ENCODE measurements at places on chromosomes 4 and X. TPM values are rescaled to one million over a fixed set of nuclear protein-coding genes. Genes with fewer than 3 reads are reported as not detected.
A peak's percentile ranks its signal among the peaks of the same experiment; 100 is the strongest.

The PITX2 gene
- 0.45 TPM for total RNA-seq

The P2RY8 gene
- total RNA-seq, result 1.3 TPM

The SLITRK2 gene
- total RNA-seq, result 0.02 TPM

The NAT8L gene
- total RNA-seq, result 0.17 TPM

The TGIF2LX gene
- total RNA-seq, result not detected

The RGS12 gene
- 25.7 TPM for total RNA-seq

The CAPN6 gene
- 2.4 TPM for total RNA-seq

DNA sequence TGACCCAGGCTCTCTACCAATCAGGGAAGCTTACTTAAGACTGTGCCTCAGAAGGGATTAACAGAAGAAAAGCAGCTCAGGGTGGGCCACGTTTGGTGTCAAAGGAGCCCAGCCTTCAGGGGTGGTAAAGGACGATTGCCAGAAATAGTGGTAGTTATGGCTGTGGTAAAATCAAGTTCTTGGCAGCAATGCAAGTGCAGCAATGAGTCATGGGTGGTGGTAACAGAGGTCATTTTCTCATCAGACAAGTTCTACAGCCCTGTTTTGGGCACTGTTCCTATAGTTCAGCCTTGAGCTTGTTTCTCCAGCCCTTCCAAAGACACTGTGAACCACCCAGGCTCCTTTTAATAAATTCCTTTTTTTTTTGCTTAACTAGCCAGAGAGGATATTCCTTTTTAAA, 120.3 kb downstream of the EFHC2 start:
- DNase-seq, result peak; percentile 73

DNA sequence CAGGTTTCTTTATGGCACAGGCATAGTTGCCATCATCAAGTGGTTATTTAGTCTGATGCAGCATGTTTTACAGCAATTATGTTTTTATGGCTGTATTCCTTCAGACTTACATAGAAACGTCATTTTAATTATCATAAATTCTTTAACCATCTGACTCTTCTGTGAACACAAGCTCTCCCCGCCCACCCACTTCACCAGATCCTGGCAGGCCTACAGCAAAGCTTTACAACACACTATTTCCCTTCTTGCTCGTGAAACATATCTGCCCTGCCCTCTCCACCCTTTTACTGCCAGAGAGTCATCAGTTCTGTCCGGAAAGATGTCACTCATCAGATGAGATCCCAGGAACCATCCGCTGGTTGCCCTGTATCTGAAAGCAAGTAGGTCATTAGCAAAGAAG, 120.5 kb downstream of the HS6ST2 start:
- peak; percentile 57 for DNase-seq

GRCh38 chrX:41518127-41518840, 71.1 kb downstream of the NYX start:
- no peak for DNase-seq

DNA sequence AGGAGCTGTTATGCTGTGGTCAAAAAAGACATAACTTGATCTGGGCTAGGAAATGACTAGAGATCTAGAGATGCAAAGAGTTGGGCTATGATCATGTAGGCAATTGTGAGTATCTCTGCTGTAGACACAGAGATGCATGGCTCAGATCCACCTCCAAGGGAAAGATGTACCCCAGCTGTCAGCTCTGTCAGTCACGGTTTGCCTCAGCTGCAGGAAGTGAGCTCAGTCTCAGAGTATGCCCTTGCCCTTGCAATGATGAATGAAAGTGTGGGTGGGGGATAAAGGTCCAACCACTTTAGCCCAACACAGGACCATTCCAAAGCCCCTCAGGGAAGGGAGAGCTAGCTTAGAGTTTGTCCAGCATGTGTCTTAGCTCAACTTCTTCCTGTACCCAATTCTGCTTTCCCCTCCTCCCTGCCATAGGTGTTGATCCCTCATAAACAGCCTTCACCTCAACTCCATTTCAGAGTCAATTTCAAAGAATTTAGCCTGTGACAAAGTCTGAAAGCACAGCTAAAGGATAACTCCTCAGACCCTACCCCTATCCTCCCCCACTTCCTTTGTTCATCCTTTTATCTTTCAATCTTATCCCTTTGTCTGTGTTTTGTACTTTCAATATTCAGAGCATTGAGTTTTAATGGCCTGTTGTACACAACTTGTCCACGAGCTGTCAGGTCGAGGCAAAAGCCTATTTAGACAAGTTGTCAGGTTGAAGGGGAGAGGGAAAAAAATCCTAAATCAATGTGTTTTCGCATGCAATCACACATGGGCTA, 90.6 kb downstream of the MID1IP1 start:
- no peak for DNase-seq

- DNase-seq, result peak; percentile 3
These were observed 28.8 kb upstream of the PPP2R2C start for GRCh38 chr4:6501171-6501570.

DNA sequence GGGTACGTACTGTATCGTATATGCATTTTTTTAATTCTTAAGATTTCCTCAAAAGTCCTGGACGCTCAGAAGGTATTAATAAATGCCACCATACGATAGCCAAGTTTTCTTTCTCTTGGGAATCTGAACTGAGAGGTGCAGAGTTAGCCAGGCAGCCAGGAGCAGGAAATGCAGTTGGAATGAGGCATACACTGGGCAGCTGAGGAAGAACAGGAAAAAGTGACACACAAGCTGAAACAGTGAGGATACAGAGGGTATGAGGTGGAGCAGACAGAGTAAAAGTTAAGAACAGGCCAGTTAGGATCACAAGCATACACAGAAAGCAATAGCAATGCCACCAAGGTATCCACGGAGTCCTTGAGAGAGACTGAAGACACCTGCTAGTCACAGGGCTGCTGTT, 13.4 kb downstream of the UFSP2 start:
- DNase-seq, result no peak

DNA sequence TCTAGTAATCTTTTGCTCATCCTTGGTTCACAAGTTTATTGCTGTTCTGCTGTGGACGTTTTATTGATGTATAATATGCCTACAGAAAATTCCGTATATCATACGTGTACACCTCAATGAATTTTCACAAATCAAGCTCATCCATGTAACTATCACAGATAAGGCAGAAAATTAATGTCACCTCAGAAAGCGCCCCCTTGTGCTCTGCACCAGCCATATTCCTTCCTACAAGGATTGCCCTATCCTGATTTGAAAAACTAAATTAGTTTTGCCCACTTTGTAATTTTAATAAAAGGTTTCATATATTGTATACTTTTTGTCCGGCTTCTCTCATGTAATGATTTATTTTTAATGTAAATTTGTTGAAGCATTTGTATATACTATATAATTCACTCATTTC, 390.8 kb downstream of the ADGRL3 start:
- no peak for DNase-seq

- no peak for DNase-seq
These were observed at the start of gene ASB5 for GRCh38 chr4:176268963-176269362. Gene ASB5 (minus strand): TSS chr4:176269222. CDS start chr4:176269108, 114 bp downstream.

- no peak for DNase-seq
These were observed 84.6 kb upstream of the TNIP3 start for GRCh38 chr4:121248747-121249146.

DNA sequence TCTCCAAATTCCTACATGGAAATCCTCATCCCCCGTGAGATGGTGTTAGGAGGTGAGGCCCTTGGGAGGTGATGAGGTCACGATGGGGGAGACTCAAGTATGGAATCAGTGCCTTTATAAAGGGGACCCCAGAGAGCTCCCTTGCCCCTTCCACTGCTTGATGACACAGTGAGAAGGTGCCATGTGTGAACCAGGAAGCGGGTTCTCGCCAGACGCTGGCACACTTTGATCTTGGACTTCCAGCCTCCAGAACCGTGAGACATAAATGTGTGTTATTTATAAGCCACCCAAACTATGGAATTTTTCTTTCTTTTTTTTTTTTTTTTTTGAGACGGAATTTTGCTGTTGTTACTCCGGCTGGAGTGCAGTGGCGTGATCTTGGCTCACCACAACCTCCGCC, 237.6 kb downstream of the DHRSX start:
- no peak for DNase-seq

GRCh38 chrX:39253551-39253950, 452.3 kb downstream of the MID1IP1 start:
- DNase-seq, result no peak

GRCh38 chrX:40987413-40987812, 97.8 kb upstream of the USP9X start:
- no peak for DNase-seq

DNA sequence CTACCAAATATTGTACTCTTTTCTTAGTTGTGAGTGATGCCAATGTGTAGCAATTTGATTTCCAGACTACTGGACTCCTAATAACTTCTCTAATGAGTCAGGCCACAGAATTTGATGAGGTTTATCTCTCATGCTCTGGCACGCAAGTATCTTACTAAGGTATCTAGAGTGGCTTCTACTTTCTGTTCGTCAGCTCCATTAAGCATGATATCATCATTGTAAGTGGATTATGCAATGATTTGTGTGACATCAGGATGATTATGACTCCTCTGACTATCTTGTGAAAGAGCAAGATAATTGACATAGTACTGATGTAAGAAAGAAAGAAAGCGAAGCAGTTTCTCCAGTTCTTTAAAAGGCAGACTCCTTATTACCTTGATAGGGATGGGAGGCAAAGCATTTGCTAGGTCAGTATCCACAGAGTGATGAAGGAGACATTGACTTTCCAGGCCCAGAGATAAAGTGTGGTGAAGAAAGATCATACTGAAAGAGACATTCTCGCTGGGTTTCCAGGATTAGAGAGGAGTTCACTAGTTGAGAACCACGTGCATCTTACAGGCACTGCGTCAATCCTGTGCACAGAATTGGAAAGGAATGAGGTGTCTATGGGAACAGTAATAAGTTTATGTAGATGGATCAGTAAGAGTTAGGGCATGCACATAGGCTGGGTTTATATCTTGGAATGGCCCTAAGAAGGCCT, 161.9 kb upstream of the STK26 start:
- DNase-seq, result no peak

- DNase-seq, result no peak
These were observed 29.0 kb downstream of the HAND2 start for GRCh38 chr4:173500841-173501591.

GRCh38 chrX:23752740-23753415, 9.8 kb upstream of the ACOT9 start:
- DNase-seq, result no peak

GRCh38 chrX:8090482-8090881, 80.6 kb downstream of the VCX2 start:
- DNase-seq, result no peak

- no peak for DNase-seq
These were observed 32.9 kb upstream of the CYBB start for GRCh38 chrX:37746951-37747350.

GRCh38 chr4:40140196-40140595, 56.6 kb upstream of the RHOH start:
- no peak for DNase-seq

GRCh38 chr4:176791591-176792325, 964 bp downstream of the VEGFC start:
- DNase-seq, result no peak

GRCh38 chrX:32448320-32448719, 763.0 kb downstream of the DMD start:
- DNase-seq, result no peak

- no peak for DNase-seq
These were observed 51.7 kb downstream of the SEPSECS start for GRCh38 chr4:25108556-25108955.

GRCh38 chrX:46841346-46841745, 4.5 kb downstream of the RP2 start:
- no peak for DNase-seq

DNA sequence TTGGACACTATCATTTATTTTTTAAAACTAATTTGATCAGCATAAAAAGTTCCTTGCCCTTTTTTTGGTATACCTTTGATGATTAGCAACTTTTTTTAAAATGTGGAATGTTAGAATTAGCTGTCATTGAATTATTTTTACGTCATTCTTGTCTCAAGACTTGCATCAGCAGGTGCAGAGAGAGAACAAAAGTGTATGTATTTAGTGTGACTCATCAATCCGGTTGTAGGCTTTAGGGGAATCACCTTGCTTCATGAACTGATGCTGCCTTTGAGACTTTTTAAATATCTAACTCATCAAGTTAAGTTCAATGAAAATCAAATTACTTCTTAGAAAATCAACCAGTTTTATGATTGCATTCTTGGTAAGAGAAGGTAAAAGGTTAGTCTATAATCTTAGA, 125.1 kb downstream of the ARX start:
- no peak for DNase-seq

DNA sequence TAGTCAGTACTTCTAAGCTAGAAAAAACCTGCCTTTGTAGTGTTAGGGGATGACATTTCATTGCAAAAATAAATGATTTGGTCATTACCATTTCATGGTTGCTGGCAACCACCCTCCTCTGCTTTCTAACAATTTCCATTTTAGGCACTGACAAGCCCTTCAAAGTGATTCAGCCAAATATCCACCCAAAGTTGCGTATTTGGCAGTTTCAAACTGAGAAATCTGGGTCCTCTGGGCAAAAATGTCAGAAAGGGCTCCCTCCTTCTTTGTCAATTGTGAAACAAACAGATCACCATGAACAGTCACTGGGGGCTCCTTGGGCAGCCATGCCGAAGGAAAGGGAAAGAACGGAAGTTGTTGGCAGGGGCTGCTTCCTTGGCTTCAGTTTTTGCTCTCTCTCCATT, 33.0 kb downstream of the PLAC1 start:
- no peak for DNase-seq

DNA sequence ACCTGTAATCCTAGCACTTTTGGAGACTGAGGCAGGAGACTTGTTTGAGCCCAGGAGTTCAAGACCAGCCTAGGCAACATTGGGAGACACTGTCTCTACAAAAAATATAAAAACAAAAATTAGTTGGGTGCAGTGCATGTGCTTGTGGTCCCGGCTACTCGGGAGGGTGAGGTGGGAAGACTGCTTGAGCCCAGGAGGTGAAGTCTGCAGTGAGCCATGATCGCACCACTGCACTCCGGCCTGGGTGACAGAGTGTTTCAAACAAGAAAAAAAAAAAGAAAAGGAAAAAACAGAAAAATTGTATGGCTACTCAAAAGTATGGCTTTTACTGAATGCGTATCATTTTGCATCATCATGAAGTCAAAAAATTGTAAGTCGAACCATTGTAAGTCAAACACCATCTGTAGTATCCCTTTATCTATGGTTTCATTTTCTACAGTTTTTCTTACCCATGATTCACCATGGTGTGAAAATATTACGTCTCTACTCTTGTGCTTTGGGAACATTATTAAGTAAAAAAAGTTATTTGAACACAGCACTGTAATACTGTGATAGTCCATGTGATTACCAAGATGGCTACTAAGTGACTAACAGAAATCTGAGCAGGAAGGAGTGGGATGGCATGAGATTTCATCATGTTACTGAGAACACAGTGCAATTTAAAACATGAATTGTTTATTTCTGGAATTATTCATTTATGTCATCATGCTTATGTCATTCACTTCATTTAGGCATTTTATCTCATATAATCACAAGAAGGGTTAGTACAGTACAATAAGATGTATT, 26.5 kb upstream of the MANBA start:
- no peak for DNase-seq

All from colonic mucosa (tissue), 4 donors.